Occipital lobe (tissue), 3 donors: ENCODE measurements at places on chromosomes 6 and 20. TPM values are rescaled to one million over a fixed set of nuclear protein-coding genes. Genes with fewer than 3 reads are reported as not detected.

The CRISP3 gene
- 0.16 TPM for total RNA-seq

GRCh38 chr20:43458422-43458924 is 777 bp downstream of the SRSF6 start:
- no peak for DNase-seq

The NKX2-4 gene
- total RNA-seq: not detected

DNA sequence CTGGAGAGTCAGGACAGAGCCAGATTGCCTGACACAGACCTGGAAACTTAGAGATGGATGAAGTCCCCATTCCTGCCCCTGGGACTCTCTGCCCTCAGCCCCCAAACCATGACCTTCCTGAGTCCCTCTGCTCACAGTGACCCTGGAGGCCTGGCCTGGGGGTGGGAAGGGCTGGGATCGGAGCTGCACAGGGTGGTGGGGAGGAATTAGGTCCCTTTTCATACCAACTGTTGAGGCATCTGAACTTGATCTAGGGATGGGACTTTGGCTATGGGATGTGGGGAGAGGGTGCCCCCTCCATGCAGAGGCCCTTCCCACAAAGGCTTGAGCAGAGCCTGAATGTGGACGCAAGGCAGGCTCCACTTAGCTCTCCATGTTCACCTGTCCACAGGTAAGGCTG is 144.1 kb downstream of the MRPL14 start:
- DNase-seq: no peak

DNA sequence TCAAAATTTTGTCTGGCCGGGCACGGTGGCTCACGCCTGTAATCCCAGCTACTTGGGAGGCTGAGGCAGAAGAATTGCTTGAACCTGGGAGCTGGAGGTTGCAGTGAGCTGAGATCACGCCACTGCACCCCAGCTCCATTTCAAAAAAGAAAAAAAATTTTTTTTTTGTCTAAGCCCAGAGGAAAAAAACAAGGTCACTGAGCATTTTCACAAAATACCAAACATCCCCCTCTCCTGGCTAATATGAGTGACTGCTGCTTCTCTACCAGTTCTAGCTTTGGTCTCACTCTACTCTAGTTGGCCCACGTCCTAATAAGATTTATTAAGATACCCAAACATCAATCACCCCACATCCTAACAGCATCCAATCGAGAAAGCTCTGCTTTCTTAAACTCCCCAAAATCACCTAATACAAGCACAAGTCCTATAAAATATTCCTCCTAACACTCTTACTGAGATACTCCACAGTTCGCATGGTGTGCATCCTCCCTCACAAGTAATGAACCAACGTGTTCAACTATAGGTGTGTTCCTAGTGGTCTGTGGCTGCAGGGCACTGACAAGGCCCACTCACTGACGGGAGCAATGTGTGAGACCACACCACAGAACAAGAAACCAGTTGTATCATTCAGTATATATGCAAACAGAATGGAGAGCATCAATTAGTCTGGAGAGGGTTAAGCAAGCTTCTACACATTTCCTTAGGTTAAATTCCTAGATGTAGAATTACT is 64.2 kb downstream of the FKBP5 start:
- DNase-seq: no peak

DNA sequence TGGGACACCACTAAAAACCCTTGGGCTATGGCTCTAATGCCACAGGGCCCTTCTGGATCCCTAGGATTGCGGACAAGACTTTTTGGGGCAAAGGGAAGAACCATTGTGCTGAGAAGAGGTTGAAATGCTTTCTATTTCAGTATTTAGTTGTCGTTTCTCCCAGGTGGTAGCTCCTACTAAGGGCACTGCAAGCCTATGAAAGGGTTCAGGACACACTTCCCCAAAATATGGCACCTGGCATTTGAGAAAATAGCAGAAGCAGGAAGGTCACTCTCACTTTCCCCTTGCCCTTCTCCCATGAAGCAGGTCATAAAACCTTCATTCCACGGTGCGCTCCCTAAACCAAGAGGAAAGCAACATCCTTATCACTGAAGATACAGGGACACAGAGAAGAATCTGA is 125.4 kb upstream of the GPR6 start:
- DNase-seq: no peak
